ENCODE measurements at places on chromosomes 3 and 15.

GRCh38 chr15:65917407-65917756, 48.1 kb downstream of the RAB11A start:
- DNase-seq, result no peak

DNA sequence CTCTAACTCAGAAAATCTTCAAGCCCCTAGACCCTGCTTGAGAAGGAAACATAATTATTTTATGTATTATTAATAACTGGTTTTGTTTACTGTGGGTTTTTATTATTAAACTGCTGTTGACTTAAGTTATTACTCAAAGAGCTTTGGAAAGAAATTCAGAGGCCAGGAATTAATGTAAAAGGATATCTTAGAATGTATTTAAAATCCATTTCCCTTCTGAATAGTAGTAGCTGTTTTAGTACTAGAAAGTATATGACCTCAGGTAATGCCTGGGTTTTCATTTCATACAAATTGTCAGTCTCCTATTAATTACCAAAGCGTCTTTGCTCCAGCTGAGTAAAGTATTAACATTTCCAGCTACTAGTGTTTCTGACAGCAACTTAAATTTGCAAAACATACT, 223.1 kb downstream of the ITPR1 start:
- DNase-seq, result no peak

GRCh38 chr15:56835718-56836171, 82.7 kb upstream of the TCF12 start:
- peak; percentile 23 for DNase-seq

DNA sequence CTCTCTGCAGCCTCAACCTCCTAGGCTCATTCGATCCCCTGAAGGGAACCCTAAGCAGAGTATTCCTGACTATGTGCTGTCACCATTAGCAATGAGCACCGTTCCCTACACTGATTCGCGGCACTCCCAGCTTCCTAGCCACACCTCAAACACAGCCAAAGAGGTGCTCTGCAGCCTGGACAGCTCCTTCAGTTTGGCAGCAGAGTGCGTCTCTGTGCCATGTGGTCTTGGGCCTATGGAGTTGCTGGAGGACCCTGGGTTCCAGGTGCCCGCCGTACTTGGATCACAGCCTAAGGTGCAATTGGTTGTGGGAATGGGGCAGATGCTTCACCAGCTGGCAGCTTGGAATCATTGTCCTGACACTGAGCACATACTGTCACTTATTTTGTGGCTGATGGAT, 17.3 kb upstream of the IL12A start:
- DNase-seq, result no peak

DNA sequence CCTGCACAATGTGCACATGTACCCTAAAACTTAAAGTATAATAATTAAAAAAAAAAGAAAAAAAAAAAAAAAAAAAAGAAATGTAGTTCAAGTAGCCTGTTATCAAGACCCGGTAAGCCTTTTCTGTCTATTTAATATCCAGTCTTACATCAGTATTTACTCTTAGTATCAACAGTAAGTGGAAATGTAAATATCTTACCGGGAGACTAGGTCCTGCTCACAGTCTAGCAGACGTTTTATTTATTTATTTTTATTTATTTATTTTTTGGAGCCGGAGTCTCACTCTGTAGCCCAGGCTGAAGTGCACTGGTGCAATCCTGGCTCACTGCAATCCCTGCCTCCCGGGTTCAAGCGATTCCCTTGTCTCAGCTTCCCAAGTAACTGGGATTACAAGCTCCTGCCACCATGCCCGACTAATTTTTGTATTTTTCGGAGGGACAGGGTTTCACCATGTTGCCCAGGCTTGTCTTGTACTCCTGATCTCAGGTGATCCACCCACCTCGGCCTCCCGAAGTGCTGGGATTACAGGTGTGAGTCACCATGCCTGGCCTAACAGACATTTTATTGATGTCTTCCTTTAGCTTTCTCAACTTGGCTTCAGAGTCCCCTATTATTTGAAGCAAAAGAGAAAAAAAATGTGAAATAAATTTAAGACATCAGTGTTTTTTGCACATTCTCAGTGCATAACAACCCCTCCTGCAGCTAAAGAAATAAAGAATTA, 19.9 kb downstream of the C2CD4B start:
- DNase-seq, result no peak

DNA sequence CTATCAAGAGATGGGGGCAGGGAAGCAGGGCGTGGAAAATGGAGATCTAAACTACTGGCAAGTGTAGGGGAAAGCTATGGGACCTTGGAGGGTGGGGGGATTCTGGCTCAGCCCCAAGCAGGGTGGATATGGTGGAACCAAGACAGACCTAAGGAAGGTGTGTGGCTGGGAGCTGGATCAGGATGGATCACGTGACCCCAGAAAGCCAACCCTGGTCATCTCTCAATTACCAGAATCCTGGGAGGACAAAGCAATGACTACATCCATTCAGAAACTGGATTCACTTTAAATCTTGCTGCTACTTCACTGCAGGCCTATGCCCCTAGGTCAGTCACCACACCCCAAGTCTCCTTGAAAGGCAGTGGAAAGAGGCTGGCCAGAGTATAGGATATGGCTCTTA, 68.4 kb downstream of the WHAMM start:
- no peak for DNase-seq

GRCh38 chr3:20853890-20854289, 667.9 kb upstream of the SGO1 start:
- DNase-seq, result no peak

GRCh38 chr15:36886701-36887100, 213.6 kb downstream of the MEIS2 start:
- DNase-seq, result no peak

- DNase-seq, result peak; percentile 60
Measured at GRCh38 chr3:59212128-59212779, 162.4 kb upstream of the CFAP20DC start.

GRCh38 chr15:85766001-85766831, 28.5 kb downstream of the KLHL25 start:
- DNase-seq, result no peak

DNA sequence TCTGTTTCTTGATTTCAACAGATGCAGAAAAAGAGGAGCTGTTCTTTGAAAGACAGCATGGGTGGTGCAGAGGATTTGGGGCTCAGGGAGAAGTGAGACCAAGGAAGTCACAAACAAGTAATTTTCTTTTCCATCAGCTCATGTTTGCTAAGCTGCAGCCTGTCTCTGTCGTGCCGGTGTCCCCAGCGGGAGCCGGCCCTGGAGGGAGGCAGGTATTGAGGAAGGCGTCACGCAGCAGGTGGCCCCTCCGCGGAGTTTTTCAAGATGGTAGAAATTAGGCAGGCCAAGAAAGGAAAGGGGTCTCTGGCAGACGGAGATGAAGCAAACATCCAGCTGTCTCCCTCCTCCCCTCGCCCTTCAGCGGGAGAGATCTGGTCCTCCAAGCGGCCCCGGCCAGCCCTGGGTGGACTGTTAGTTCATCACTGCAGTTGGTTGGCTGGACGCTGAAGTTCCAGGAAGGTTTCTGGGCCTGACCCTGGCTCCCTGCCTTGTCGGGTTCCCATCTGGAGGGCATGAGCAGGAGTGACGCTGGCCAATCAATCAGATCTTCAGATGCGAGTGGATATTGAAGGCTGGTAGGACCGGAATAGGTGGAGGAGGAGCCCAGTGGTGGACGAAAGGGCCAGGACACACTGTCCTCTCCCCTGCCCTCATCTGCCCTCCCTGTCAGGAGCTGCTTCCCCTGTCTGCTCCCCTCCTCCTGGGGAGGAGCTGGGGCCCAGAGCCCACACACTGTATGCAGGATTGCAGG, 27.7 kb upstream of the MUC4 start:
- no peak for DNase-seq

DNA sequence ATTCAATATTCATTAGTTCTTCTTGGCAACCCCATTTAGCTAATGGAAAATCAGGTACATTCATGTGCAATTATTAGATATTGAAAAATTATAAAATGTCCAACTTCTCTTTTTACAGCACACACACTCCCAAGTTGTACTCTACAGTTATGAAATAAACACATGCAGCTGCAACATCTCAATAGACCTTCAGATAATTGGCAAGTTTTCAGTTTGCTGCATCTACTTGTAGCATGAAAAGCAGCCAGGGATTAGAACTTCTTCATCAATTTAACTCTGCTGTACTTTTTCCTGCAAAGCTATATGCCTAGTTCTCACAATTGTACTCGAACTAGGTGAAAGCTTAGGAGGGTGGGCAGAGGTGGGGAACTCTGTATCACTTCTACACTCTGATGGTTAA, 46.6 kb upstream of the FHIT start:
- no peak for DNase-seq

GRCh38 chr15:90044916-90045371, 43.8 kb downstream of the ZNF710 start:
- no peak for DNase-seq

- no peak for DNase-seq
Measured at GRCh38 chr3:13966302-13966701, 86.4 kb upstream of the WNT7A start.

GRCh38 chr3:171796625-171797264, 13.5 kb downstream of the PLD1 start:
- no peak for DNase-seq

GRCh38 chr3:18951333-18951732, 197.0 kb upstream of the KCNH8 start:
- no peak for DNase-seq

DNA sequence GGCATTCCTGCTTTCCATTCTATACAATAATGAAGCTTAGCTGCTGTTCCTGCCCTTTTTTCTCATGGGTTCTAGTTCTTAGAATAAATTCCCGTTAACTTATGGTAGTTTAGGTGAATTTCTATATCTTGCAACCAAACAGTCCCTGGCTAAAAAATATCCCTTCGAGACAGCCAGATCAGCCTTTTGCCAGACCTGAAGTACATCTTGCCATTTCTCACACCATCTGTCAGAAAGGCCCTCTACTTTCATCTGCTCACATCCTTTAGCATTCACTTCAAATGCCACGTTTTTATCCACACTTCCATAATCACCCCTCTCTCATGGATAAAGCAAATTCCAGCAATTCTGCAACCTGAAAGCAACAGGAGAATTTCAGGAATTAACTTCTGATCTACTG, 145.4 kb downstream of the GAP43 start:
- DNase-seq, result no peak

- DNase-seq, result no peak
Measured at GRCh38 chr3:186060222-186060621, 48.7 kb downstream of the ETV5 start.

GRCh38 chr3:109888026-109888425, 550.7 kb upstream of the DPPA4 start:
- no peak for DNase-seq

DNA sequence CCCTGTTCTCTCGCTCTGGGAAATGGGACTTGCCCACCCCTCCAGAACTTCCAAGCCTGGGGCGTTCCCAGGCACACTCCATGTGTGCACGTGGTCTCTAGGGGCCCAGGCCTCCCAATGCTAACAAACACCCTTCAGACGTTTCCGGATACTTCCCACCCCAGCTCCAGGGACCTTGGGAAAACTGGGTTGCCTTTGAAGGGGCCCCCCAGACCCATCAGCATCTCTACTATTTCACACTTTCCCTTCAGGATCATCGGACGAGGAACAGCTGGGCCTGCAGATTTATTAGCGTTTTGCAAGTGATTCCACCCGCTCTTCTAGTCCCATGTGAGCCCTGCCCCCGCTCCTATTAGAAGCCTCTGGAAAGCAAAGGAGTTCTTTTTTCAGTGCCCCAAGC, 63.2 kb downstream of the MAGEF1 start:
- DNase-seq, result no peak
